Stimulated activated CD4-positive, alpha-beta T cell treated with anti-CD3 and anti-CD28 coated beads, Interleukin-15, amount 100 ng/mL, for 48 hours (primary cell): ENCODE measurements at places on chromosomes 16 and 17.

GRCh38 chr17:77473615-77474226, 333.0 kb downstream of the SEC14L1 start:
- no peak for DNase-seq

- DNase-seq: no peak
These were observed 212.4 kb downstream of the UTP18 start for GRCh38 chr17:51472670-51473205.

DNA sequence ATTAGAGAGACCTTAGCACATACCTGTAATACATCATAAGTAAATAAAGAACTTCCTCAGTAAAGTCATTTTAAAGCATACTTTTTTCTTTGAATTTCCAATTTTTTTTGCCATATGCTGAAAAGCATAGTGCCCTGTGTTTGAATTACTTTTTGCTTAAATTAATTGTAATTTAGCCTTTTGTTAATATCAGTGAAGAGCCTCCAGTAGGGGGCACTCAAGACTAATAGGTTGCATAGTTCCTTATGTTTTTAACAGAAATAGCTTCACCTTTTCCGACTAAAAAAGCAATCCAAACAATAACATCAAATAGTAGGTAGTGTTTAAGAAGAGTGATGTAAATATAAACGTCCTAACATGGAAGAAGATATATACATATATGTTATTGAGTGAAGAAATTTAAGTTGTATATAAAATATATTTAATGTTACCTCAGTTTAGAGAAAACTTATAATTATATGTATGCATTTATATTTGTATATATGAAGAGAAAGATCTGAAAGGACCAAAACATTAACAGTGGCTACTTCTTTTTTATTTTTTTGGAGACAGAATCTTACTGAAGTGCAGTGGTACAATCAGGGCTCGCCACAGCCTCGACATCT, 18.6 kb downstream of the RAD51C start:
- no peak for DNase-seq

DNA sequence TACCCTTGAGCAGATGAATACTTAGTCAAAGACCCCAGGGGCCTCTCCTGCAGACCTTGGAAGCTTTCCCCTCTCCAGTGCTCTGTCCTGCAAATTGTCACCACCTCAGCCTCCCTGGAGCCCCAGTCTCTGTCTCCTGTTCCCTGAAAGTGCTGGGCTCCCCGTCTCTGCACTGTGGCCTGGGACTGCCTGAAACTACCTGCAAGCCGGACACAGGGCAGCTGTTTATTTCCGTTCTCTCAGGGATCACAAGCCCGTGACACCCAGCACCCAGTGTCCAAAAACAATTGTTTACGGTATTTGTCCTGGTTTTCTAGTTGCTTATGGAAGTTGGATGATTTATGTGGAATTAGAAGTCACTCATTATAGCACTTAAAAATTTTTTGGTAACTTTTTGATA, 81.6 kb upstream of the CHMP6 start:
- no peak for DNase-seq

DNA sequence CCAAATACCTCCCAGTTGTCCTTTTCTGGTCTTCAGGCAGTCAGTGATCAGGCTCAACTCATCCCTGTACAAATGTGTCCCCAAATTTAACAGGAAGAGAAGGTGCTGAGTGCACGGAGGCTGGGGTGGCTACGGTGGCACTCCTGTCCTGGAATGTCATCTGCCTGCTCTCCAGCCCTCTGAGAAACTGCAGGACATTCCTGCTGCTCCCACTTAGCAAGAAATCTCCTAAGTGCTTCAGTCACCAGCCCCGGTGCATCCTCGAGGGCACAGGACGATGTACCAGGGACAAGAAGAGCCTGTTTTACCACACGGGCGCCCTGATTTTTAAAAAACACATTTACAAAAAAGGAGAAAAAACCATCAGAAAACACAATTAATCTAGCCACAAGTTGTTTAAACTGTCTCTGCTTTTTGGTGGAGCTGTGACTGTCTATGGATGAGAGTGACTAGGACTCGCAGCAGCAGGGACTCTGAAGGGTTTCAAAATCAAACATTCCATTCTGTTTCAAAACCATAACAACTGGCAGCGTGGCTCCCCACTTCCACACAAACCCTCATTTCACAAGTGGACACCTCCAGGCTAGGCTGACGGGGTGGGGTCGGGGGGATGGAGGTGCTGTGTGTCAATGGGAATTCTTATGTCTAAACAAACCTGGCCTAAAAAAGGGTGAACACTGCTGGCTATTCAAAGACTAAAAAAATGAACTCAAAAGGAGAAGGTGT, 65.3 kb upstream of the CNEP1R1 start:
- no peak for DNase-seq

DNA sequence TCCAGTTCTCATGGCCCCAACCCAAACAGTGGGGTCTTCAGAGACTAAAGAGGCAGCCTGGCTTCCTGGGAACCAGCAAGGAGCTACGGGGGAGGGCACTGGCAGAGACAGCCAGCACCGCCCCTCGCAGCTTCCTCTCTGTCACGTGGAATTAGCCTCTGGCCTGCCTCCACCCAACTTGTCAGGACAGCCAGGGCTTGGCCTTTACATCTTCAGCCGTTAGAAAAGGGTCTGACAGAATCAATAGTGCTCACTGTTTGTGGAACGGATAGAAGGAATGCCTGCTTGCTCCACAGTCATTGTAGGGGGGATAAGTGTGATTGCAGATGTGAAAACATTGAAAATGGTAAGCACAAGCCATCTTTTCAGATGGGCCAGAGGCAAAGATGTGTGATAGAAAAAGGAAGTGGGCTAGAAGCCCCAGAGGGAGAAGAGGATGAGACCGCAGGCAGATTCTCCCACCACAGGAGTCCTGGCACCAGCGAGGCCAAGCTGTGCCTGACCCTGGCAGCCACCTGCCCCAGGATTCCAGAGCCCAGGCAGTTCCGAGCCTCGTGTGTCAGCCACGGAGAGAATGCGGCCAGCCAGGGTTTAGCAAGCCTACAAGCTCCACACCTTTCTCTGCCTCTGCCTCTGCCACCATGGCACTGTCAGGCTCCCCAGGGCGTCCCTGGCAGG, 18.6 kb downstream of the GRIN2C start:
- DNase-seq: no peak

GRCh38 chr17:63697341-63698286, 2.3 kb downstream of the LIMD2 start:
- DNase-seq: peak; percentile 68

DNA sequence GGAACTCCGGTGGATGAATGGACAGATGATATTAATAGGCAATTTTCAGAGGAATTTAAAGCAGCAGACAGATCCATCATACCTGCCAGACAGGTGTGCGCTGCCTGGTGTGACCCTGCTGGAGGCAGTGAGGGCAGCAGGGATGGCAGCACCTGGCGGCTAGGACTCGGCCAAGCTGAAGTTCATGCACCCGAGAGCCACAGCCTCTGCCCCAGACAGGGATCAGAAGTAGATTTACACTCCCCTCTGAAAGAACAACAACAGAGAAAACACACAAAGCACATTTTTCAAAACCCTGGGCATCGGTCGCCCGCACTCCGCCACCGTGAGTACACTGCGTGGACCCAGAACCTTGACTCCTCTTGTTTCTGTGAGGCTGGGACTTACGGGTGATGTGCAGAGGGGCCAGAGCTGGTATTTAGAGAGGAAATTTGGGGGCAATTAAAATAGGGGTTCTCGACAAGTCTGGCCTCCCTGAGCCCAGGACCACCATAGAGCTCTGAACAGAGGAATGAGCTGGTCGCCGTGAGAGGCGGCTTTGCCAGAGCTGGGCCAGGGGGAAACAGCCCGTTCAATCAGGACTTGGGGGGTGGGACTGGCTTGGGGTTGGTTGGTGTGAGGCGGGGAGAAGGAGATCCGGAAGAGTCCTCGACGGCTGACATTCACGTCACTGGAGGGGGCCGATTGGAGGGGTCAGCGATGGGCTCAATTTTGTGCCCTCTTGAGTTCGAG, 101.0 kb downstream of the METRNL start:
- no peak for DNase-seq

GRCh38 chr17:76124582-76125390, 16.3 kb downstream of the FOXJ1 start:
- no peak for DNase-seq

DNA sequence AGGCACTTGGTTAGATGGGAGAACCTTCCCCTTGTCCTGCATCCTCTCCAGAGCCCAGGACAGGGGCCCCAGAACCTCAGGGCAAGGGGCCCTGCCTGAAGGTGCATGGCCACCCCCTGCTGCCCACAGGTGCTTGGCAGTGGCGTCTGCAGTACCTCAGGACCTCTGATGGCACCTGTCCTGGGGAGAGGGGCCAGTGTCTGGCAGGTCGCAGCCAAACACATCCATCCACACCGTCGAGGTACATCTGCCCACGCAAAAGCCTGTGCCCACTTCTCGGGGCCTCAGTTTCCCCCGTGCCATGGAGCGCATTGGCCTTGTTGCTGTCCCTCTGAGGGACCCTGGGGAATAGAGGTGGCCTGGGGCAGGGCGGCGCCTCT, 9.3 kb downstream of the MAP2K3 start:
- DNase-seq: no peak

DNA sequence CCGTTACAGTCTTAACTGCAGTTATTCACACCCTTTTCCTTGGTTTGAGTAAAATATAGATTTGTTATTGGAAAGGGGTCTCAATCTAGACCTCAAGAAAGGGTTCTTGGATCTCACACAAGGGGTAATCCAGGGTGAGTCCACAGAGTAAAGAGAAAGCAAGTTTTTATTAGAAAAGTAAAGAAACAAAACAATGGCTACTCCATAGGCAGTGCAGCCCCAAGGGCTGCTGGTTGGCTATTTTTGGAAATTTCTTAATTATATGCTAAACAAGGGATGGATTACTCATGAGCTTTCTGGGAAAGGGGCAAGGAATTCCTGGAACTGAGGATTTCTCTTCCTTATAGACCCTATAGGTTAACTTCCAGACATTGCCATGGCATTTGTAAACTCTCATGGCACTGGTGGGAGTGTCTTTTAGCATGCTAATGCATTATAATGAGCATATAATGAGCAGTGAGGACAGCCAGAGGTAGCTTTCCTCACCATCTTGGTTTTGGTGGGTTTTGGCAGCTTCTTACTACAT, 24.5 kb upstream of the MILR1 start:
- DNase-seq: no peak

DNA sequence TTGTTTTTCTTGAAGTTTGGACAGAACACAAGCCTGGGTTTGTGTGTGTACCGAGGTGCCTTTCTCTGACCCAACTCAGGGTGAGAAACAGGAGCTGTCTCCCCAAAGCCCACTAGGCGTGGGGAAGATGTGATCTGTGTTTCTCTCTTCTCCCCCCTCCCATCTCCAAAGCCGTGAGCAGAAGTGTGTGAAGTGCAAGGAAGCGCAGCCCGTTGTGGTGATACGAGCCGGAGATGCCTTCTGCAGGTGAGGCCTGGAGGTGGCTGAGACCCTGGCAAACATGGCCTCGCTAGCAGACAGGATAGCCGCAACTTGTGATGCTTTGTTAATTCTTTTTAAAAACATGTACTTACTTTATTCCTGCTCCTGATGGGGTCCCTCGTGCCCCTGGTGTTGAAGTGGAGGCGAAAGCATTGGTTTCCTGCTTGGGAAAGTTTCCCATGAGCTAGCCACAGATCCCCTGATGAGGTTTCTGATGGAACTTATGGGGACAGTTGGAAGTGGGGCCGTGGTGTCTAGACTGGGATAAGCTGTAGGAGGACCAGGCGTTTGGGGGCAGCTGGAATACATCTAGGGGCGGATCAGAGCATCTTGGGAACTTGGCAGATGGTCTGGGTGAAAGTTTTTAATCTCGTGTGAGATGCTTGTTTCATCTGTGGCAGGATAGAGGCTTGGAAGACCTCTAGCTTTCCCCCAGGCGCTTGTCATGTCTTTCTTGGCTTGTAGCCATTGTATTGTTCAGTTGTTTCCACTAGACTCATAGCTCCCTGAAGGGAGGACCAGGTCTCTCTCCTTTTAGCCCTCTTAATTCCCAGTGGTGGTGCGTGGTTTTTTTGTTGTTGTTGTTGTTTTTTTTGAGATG, 893 bp downstream of the CTU2 start:
- no peak for DNase-seq

DNA sequence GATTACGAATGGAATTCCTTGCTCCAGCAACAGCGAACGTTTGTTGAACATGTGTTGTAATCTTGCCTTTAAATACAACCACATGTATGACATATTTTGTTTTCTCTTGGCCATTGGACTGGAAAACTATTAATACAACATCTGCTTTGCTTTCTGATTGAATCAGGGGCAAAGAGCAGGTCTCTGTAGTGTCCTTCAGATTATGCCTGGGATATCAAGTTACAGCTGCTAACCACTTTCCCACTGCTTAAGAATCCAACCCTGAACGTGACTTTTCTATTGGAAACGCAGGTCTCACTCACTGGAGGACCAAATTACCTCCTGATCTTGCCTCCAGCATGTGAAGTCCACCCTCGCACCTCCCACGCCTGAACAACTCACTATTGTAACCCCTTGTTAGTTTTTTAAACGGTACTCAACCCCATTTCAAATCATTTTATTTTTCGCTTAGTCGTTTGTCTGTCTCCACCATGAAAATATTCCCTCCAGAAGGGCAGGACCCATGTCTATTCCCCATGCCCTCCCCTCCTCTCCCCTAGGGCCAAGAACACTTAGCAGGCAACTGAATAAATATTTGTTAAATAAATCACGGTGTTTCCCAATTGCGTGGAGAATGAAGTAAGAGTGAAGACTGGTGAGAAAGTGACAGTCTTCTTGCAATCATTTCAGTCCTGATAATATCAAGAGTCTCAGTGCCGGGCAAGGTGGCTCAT, 57.4 kb upstream of the MRTFB start:
- no peak for DNase-seq

DNA sequence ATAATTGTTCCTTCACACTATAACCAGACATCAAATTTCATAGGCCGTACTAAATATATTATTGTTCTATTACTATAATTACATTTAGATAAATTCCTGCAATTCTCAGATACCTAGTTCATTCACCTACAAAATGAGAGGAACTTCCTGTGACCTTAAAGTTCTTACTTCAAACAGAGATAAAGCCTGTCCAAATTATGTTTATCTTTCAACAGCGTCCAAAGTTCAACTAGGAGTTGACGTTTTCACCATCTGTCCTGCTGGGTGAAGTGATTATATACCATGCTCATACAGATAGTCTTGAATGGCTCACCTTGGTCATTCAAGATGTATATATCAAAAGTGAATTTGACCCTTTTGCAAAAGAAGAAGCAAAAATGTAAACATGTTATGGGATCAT, 440.6 kb downstream of the CDH8 start:
- DNase-seq: no peak

DNA sequence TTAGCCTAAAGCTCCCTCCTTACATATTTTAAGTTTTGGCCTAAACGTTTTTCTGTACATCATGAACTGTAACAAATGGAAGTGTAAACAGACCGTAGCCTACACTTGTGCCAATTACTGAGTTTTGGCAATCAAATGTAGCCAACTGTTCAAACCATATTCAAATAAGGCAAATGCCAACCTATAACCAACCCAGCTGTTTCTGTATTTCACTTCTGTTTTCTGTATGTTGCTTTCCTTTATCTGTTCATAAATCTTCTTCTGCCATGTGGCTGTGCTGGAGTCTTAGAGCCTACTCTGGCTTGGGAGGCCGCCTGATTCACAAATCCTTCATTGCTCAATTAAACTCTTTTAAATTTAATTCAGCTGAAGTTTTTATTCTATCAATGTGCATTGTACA, 6.9 kb upstream of the C16orf78 start:
- DNase-seq: no peak

- DNase-seq: no peak
These were observed 17.2 kb downstream of the SLC12A3 start for GRCh38 chr16:56882077-56882800.

- DNase-seq: no peak
These were observed 349.8 kb downstream of the SEC14L1 start for GRCh38 chr17:77490361-77491183.

GRCh38 chr17:38897671-38898290, 27.6 kb upstream of the LASP1NB start:
- DNase-seq: no peak

GRCh38 chr16:27571433-27572326, 21.7 kb downstream of the KATNIP start:
- no peak for DNase-seq
